ENCODE measurements at places on chromosomes 1 and 21.
A peak's percentile ranks its signal among the peaks of the same experiment; 100 is the strongest.

- DNase-seq, result no peak
These were observed 6.2 kb upstream of the KIAA1614 start for GRCh38 chr1:180906511-180906910.

DNA sequence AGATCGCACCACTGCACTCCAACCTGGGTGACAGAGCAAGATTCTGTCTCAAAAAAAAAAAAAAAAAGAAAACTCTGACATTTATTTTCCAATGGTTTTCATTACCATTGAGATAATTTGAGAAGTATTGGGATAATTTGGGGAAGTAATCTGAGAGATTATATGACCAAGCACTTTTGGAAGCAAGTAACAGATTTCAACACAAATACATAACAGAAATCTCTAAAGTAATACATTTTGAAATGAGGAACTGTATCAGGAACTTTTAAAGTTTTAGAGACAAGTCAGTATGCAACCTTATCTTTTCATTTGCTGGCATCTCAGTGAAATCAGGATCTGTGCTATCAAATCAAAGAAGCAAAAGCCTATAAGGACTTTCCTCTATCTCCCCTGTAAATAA lies 25.4 kb upstream of the SLC16A1 start:
- DNase-seq, result no peak

GRCh38 chr21:36125512-36126207 lies 9.2 kb upstream of the CBR3 start:
- peak; percentile 57 for DNase-seq

- DNase-seq, result no peak
These were observed 14.0 kb upstream of the GSTM4 start for GRCh38 chr1:109641861-109642260.

GRCh38 chr1:1631782-1632420 lies at the start of gene MMP23B:
MMP23B (plus strand) TSS chr1:1632173; CDS start chr1:1632219, 46 bp downstream.
- DNase-seq, result no peak

GRCh38 chr21:37940691-37941090 lies 24.4 kb upstream of the KCNJ6 start:
- DNase-seq, result no peak

DNA sequence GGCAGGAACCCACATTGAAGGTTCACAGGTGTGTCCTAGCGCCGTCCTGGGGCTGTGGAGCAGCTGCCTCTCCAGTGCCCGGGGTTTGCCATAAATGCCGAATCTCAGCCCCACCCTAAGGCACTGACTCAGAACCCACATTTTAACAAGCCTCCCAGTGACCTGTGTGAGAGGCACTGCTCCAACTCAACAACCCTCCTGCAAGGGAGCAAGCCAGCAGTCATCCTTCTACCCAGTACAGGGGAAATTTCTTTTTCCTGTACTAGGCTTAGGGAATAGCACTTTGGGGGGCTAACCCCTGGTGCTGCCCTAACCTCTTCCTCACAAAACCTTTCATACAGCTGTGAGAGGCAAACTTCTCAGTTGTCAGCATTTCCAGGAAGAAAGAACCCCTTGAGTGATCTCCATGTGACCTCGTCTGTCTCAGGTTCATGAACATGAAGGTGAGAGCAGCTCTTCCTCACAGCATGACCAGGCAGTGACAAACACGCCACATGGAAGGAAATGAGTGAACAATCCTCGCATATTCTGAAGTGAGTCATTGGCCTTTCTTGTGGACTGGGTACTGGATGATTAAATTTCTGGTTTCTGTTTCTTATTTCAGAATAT lies 11.4 kb upstream of the BCAR3 start:
- DNase-seq, result peak; percentile 50

DNA sequence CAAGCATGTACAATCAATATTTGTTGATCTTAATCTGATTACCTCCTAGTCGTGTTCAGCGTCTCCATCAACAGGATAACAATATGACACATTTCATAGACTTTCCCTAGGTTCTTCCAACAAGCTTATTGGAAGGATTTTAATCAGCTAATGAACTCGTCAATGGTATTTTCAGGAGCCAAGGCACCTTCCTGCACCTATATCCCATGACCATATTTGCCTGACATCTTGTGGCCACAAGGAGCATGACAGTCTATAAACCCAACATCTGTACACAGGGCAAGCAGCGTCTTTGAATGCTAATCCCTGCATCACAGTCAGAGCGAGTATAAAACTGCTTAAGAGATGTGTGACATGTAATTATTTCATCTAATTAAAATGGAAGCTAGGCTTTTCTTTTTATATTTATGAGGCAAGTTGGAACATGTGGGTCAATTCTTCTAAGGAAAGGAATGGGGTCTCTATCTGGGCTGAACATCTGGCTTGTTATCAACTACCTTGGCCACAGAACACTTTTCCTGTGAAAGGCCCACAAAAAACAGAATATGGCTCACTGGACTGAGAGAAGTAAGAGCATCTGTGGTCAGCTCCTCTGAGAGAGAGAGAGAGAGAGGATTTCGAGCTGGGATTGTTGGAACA lies 388.8 kb downstream of the NTNG1 start:
- DNase-seq, result no peak

GRCh38 chr1:208778417-208778816 lies 534.2 kb upstream of the PLXNA2 start:
- no peak for DNase-seq

DNA sequence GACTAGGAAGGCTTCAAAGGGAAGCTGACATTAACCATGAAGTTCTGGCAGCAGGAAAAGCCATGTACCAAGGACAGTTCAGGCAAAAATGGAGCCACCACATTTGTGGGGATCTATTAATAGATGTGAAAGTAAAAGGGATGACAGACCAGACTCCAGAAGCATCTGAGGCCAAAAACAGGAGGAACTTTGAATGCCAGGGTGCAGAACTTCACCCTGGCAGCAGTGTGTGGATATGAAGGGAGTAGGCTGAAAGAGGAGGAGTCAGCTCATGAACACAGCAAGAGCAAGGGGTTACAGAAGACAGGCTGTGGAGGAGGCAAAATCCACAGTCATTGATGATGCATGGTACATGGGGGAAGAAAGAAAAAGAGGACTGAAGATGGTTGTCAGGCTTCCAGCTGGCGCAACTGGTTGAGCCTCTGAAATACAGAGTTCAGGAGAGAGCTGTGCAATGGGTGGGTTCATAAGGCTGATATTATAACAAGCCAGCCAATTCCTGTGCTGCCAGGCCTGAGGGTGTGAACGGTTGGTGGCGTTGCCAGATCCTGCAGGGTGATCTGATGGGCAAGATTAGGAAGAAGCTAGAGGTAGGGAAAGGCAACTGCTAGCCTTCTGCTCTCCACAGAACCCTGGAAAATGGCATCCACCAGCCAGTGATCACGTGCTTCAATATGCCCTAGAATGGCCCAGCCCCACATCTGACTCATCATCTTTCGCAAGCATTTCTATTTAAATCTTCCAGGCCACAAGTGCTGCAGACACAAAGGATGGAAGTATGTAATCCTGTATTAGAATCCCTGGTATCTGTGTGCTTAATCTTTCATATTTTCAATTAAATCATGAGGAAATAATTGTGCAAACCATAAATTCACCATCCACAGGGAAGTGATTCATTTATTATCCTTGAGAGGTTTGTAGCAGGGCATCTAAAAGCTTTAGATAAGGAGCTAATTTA lies 81.9 kb downstream of the SLC25A24 start:
- no peak for DNase-seq

DNA sequence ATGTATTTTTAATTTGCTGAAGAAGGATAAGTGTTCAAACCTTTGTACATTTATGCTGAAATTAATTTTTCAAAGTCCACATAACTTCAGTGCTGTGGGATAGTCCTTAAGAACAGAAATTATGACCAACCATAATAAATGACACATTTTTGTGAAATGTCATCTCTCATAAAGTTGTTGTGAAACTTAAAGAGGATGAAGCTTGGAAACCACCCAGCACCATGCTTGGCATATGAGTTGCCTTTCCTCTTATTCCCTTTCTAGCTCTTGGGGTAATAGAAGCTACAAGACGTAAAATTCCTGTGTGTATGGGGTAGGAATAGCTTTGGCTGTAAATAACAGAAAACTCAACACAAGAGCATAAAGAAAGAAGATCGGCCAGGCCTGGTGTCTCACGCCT lies 18.9 kb upstream of the USP24 start:
- no peak for DNase-seq

DNA sequence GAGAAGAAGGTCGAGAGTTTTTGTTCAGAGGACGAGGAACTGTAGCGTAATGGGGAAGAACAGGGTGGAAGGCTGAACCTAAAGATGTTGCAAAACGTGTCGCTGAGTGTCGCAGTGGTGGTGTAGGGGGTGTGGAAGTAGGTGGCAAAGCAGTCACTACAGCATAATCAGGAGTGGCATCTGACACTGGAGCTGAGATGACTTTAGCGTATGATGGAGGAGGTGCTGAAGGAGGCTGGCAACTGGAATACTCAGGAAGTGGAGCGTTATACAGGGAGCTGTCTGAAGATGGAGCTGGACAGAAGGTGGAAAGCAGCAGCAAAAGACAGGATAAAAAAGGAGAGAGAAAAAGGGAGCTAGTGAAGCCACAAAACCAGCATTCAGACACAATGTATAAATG lies 89.9 kb upstream of the LBR start:
- DNase-seq, result no peak

- DNase-seq, result no peak
These were observed 40.4 kb upstream of the NTNG1 start for GRCh38 chr1:107100331-107100984.

- no peak for DNase-seq
These were observed 110.5 kb upstream of the CDC42BPA start for GRCh38 chr1:227428803-227429202.

DNA sequence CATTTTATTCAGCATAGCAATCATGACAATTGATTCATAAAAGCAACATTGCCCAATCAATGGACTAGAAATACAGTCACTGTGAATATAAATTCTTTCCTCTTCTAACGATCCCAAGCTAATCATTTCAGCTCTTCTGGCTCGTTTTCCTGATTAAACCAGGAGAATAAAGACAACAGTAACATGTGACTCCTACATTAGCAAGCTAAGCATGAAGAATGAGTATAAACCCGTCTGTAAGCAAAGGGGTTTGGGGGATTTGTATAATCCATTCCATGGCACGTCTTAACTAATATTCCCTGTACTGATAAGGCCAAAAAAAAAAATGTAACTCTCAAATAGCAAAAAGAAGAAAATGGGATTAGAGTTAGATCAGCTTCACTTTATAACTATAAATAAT lies 21.6 kb downstream of the IRF2BP2 start:
- no peak for DNase-seq

DNA sequence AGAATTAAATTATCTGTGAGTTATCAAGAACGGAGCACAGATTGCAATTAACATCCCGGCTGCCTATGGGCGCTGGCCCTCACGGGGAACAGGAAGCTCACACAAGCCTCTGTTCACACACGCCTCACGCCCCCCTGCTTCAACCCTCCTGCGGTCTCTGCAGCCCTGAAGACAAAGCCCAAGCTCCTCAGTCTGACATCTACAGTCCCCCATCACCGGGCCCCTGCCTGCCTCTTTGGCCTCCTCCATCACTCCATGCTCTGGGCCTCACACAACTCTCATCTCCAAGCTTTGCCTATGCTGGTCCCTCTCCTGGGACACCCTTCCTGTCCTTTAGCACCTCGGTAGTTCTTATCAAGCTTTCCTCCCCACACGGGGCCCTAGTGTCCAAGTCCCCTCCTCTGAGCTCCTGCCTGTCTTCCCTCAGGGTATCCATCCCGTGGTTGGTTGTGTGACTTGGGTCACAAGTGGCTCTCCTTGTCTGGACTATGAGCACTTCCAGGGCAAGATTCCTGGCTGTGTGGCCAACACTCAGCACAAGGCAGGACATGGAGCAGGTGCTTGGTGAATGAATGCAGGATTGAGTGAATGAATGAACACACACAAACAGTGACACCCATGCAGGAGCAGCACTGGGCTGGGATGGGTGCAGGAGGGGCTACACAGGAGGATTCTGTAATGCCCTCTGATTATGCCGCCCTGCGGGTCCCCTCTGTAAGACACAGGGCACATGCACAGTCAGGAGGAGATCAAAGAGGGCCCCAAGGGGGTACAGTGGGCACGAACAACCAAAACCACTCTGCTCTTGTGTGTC lies 116.1 kb downstream of the DMRTB1 start:
- DNase-seq, result no peak

DNA sequence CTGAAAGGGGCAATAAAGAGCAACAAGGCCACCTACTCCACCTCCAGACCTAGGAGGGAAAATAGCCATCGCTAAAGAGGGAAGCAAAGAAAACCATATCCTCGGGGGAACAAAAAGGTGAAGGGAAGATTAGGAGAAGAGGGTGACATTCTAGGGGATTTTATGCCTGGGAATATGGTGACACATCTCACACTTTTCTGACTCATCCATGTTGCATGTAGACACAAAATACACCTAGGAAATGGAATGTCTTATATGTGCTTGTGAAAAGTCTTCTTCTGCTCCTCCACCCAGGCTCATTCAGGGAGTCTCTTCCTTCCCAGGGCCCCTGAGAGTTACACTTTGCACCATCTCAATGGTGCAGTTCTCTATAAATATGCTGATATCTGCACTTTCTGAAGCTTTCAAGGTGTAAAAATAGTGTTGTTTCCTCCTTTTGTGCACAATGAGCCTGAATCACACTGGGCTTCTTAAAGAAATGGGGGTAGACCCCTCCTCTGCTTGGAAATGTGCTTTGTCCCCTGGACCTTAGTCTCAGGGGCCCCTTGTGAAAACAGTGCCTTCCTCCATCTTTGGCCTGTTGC lies 195.9 kb downstream of the CYYR1 start:
- DNase-seq, result no peak

DNA sequence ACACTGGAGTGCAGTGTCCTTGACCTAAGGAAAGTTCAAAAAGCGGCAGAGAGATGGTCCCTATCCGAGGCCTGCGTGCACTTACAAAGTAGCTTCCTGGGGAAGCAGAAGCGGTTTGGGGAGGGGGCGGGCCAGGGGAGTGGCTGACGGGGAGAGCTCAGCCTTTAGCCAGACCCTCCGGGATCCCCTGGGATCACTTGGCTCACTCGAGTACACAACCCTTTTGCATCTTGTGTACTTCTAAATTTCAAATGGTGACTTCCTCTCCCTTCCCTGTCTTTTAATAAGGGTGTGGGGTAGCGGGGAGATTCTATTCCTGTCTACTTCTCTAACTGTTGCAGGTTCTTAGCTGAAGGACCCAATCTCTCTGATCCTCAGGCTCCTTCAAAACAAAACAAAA lies 18.1 kb upstream of the SNX27 start:
- DNase-seq, result no peak

DNA sequence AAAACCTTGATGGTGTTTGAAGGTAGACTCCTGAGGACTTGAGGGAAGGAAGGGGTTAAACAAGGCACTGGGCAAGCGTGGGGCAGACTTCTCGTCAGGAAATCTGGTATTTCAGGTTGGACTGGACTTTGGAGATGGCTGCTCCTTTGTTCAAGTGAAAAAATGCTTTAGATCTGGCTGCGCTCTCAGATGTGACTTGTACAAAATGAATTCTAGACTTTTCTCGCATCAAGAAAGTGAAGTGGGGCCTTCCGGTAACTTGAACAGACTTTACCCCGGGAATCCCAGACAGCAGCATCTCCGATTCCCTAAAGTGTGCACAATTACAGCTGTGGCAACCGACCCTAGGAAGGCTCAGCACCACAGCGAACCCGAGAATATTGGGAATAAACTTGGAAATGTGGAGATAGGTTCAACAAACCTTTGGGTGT lies 44.3 kb upstream of the ERRFI1 start:
- DNase-seq, result no peak
